Naive thymus-derived CD4-positive, alpha-beta T cell (primary cell): ENCODE measurements at places on chromosomes 12 and 14.
A peak's percentile ranks its signal among the peaks of the same experiment; 100 is the strongest.

GRCh38 chr14:76773188-76773885, 12.1 kb downstream of the VASH1 start:
- no peak for DNase-seq

GRCh38 chr12:124297856-124298255, 3.0 kb downstream of the RFLNA start:
- no peak for DNase-seq

DNA sequence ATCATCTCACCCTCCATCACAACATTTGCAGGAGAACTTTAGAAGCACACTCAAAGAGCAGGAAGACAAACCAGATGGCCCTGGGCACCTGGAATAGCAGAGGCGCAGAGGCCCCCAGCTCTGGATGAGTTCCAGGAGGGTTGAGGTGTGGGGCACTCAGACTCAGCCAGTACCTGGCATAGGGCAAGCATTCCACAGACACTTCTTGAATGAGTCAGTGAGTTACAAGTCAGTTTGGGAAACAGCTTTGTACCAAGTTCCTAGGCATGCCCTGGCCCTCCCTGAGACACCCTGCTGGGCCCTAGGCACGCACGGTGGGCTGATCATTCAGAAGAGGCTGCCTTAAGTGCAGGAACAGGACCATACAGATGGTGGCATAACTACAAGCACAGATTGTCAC, 54.3 kb downstream of the MAP3K9 start:
- no peak for DNase-seq

DNA sequence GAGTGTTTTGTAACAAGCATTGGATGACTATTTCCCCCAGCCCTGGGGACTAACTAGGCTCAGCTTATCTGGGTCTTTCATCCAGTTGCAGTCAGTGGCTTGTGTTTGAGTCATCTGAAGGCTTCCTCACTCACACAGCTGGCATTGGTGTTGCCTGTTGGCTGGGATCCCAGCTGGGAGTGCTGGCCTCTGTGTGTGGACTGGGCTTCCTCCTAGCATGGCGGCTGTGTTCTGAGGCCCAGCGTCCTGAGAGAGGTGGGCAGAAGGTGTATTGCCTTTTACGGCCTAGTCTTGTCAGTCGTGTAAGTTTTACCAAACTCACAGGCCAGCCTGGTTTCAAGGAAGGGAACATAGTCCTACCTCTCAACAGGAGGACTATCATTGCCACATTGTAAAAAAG, 28.3 kb upstream of the PPP2R5C start:
- no peak for DNase-seq

DNA sequence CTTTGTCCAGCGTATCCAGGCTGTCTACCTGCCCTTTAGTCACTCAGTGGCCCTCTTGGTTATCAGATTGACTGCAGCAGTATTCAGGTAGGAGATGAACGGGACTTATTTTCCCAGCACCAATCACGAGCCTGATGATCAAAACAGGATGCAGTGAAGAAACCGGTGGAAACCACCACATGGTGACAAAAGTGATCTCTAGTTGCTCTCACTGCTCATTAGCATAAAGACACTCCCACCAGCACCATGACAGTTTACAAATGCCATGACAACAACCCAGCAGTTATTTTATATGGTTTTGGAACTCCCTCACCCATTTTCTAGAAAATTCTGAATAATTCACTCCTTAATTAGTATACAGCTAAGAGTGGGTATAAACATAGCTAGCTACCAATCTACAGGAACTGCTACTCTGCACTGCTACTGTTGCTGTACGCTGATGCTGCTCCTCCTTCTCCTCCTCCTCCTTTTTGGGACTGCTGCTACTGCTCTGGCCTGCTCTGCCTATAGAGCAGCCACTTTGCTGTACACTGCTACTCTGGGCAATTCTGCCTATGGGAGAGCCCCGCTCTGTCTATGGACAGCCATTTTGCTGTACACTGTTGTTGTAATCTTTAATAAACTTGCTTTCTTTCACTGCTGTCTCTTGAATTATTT, 142.5 kb upstream of the SSTR1 start:
- peak; percentile 80 for DNase-seq

DNA sequence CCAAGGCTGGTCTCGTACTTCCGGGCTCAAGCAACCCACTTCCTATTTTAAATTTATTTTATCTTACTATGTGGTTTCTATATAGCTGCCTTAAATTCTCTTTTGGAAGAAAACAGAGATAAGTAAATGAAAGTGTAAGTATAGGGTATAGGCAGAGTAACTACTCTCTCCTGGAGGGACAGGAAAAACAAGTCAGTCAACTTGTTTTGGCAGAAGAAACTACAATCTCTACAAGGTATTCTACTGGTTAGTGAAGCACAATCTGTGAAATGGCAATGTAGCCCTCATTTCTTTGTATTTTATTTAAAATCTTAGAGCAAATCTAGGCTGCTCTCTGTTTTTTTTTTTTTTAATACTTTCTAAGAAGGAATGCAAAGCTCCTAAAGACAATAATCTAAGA, 55.4 kb downstream of the UBR7 start:
- DNase-seq, result no peak

DNA sequence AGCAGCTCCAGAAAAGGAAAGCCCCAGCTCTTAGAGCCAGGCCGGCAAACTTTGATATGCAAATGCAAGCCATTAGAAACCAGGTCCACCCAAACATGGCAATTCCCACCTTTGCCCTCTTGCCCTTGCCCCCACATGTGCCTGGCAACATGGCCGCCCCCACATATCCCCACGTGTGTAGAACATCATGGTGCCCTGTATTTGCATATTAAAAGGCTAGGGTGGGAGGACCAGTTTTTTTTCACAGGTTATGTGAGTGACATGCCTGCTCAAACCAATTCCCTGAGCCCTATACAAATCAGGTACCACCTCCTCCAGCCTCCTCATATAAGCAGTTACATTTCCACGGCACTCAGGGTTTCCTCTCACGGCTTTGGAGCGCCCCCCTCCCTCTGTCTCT, 6.1 kb upstream of the ALDH1L2 start:
- DNase-seq, result no peak

DNA sequence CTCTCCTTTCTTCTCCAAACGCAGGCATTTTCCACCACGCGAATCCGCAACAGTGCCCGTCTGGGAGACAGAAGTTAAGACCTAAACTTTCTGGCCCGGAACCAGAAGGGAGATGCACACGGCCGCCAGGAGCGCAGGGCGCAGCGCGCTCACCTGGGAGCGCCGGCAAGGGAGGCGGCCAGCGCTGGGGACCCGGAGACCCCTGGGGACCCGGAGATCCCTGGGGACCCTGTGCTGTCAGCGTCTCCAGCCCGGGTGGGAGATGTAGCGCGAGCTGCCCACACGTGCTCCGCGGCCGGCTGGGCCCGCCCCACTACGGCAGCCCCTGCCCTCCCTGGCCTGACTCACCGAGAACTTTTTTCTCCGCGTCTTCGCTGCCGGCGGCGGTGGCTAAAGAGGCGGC, 620 bp downstream of the YBX3 start:
- DNase-seq, result peak; percentile 60

- DNase-seq, result no peak
Observed at GRCh38 chr14:42192738-42193653, 586.3 kb downstream of the LRFN5 start.

- no peak for DNase-seq
Observed at GRCh38 chr12:12872934-12873275, 18.5 kb upstream of the GPRC5A start.

DNA sequence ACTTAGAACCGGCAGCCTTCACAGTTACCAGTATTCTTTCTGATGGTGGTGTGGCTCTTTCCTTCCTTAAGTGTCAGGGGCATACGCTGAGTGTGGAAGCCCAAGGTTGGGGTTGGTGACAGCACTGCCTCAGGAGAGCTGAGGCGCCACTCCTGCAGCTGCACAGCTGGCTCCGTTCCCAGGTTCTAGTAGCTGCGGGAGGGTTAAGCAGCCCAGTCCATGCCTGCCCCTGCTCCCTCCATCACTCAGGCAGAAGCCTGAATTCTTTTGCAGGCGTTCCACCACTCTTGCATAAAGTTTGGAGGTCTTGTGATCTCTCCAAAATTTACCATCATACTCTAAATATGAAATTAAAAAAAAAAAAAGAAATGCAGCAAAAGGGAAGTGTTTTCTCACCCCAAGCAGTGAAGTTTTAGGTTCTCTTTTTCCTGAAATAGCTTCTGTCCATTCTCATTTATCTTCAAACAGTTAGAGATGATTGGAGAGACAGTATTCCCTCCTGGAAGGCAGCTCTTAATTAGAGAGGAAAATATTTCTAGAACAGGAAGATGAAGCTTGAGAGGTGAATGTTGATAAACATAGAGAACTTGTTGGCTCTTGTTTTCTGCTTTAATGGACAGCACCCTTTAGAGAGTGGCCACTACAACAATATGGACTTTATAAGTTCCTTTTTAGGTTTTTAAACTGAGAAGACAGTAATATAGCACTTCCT, 136.1 kb downstream of the FGD4 start:
- DNase-seq, result no peak

- no peak for DNase-seq
Observed at GRCh38 chr14:36529062-36529461, 9.0 kb upstream of the NKX2-1 start.

DNA sequence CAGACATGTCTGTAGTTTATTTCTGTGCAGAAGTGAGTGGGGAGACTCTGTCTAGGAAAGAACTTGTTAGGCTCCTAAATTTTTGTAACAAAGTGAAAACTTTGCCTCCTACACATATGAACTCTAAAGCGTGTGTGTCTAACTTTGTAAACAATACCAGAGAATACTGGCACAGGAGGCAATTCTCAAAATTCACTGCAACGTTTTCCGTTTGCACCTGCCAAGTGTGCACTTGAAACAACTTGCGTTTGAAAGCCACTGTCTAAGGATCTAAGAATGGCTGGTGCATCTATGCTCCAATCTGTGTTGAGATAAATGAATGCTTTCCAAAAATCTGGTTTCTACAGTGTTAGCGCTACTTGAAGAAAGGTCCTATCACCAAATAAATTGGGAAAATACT, 15.3 kb downstream of the GRIP1 start:
- DNase-seq, result no peak
